ENCODE measurements at places on chromosomes 13 and 19. TPM values are rescaled to one million over a fixed set of nuclear protein-coding genes. Genes with fewer than 3 reads are reported as not detected.

The SIGLEC8 gene
- total RNA-seq: not detected

The IGFLR1 gene
- 4.2 TPM for total RNA-seq

The DNAJC3 gene
- 85.9 TPM for total RNA-seq

The ZNF416 gene
- 4.3 TPM for total RNA-seq

The CD22 gene
- not detected for total RNA-seq

The CD37 gene
- total RNA-seq: not detected

The C1QTNF9B gene
- not detected for total RNA-seq

The PALM3 gene
- not detected for total RNA-seq

The ZNF497 gene
- 1.4 TPM for total RNA-seq

The KLF5 gene
- 0.15 TPM for total RNA-seq

The NALCN gene
- 10.5 TPM for total RNA-seq

The CGB8 gene
- total RNA-seq: not detected

The GIPR gene
- 0.15 TPM for total RNA-seq

The SOX21 gene
- not detected for total RNA-seq

The F10 gene
- total RNA-seq: not detected

The ZNF284 gene
- 3.0 TPM for total RNA-seq

The PRRG2 gene
- total RNA-seq: 1.4 TPM

The PRR20E gene
- total RNA-seq: not detected

The ATCAY gene
- not detected for total RNA-seq

The ZNF430 gene
- total RNA-seq: 10.0 TPM

The CACNG8 gene
- 0.65 TPM for total RNA-seq

The MUC16 gene
- total RNA-seq: not detected

The DOCK9 gene
- 197 TPM for total RNA-seq

The LRRC63 gene
- total RNA-seq: not detected

The LRRC4B gene
- not detected for total RNA-seq

The CAPN12 gene
- not detected for total RNA-seq

The PCDH20 gene
- not detected for total RNA-seq

The PLPPR3 gene
- total RNA-seq: 0.97 TPM
